ENCODE measurements at places on chromosomes 3 and 15.
A peak's percentile ranks its signal among the peaks of the same experiment; 100 is the strongest.

DNA sequence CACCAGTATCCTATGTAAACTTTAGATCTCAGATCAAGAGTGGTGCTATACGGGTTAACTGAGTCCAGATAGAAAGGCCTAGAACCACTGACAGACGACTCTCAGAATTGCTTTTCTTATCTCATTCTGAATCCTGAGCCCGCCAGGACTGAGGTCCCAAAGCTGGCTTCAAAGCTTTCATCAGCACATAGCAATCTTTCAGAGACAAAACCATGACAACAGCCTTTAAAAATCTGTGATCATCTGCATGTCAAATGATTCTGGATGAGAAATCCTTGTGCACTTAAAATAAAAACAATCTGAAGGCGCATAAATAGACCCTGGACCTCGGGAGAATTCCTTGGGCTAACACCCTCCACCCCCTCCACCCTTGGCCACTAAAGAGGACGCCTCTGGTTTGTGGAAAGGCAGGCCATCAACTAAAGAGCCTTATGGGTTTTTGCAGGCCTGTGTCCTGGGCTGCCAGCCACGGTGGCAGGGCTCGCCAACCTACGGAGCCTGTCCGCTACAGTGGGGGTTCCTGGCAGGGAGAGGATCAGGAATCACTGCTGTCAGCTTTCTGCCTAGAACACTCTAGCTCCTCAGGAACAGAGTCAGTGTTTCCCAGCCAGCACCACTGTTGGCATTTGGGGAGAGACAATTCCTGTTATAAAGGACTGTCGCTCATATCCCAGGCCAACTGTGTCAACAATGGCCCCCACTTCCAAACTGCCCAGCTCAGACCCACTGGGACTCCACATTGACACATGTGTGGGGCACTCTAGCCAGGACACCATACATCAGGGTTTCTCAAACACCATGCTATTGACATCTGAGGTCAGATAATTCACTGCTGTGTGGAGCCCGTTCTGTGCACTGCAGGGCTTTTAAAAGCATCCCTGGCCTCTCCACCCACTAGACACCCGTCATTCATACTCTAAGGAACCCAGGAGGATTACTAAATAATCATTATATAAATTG is 20.2 kb downstream of the TLE3 start:
- DNase-seq: no peak

DNA sequence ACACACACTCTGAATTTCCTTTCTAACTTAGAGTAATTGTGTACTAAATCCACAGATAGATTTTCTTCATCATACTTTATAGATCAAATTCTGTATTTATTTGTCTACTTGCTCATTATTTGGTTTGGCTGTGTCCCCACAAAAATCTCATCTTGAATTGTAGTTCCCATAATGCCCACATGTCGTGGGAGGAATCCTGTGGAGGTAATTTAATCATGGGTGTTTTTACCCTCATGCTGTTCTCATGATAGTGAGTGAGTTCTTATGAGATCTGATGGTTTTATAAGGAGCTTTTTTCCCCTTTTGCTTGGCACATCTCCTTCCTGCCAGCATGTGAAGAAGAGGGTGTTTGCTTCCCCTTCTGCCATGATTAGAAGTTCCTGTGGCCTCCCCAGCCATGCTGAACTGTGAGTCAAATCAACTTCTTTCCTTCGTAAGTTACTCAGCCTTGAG is 198.3 kb upstream of the TGFBR2 start:
- no peak for DNase-seq

DNA sequence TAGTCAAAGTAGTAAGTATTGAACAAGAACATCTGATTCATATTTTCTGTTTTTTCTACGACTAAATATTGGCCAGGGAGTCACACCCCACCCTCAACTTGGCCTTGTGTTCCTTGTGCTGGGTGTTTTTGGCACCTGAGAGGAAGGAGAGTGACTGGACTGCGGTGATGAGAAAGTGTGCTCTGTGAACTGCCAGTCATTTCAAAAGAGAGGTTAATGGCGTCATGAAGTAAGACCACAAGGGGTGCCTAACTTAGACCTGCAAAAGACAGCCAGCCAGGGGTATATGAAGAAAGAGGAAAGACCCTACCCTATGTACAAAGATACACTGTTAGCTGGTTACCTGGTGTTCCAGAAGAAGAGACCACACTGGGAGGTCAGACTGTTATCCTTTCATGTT is 58.4 kb upstream of the COL8A1 start:
- no peak for DNase-seq

GRCh38 chr3:192896208-192896607 is 21.4 kb downstream of the MB21D2 start:
- DNase-seq: no peak

- no peak for DNase-seq
These were observed 50.7 kb downstream of the CLDN11 start for GRCh38 chr3:170469151-170470062.

- peak; percentile 50 for DNase-seq
These were observed 10.2 kb upstream of the SLC6A6 start for GRCh38 chr3:14392231-14392630.

GRCh38 chr3:185653949-185654757 is 68.1 kb downstream of the SENP2 start:
- DNase-seq: no peak

- DNase-seq: peak; percentile 96
These were observed at the start of gene MORF4L1 for GRCh38 chr15:78872155-78872971. Gene MORF4L1, plus strand, starts transcription at chr15:78872890. Its CDS starts 128 bp downstream, at chr15:78873018.

GRCh38 chr3:142481196-142481595 is 33.4 kb upstream of the XRN1 start:
- DNase-seq: no peak

- DNase-seq: no peak
These were observed 20.9 kb upstream of the FSTL1 start for GRCh38 chr3:120471643-120472042.

DNA sequence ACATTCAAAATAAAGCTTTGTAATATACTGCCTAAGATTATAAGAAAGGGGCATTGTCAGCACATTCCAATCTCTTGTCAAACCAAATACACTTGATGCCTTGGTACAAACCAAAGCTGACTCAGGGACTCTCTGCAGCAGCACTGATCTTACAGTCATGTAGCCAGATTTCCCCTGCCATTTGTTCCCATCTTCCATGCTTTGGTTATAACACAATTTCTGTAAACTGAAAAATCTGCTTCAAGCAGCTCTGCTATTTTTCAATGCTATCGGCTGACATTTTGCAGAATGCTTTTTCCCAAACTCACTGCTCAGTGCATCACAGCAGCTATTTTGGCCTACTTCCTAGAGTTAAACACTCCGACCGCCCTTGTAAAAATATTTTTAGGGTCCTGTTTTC is 18.2 kb downstream of the PLOD2 start:
- no peak for DNase-seq

- DNase-seq: no peak
These were observed 53.7 kb downstream of the RGMA start for GRCh38 chr15:93035092-93035915.

DNA sequence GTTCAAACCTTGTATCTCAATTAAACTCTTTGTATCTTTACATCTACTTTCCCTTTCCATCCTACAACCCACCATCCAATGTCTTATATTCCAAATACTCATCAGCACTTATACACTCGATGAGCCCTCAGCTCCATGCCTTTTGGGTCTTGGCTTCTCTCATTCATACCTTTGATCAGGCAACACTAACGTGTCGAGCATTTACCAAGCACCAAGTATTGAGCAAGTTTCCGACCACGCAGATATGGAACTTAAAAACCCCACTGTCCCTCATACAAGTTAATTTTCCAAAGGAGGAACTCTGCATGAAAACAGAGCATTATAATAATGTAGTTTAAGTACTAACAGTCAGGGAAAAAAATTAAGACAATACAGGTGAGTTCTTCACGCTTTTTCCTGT is 102.8 kb downstream of the IL1RAP start:
- DNase-seq: no peak

DNA sequence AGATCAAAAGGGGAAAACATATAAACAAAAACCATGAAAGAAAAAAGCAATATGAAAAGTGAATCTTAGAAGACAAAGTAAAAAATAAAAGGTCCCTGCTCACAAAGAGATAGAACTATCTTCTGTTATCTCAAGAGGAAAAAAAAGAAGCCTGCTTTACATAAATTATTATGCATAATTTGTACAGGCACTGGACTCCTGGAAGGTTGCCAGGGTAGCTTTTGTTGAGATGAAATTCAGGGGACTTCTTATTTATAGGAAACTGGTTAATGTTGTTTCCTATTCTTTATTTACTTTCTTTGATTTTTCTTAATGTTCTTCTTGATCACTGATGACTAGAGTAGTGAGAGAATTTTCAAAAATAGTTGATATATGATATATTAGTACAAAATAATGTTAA is 66.9 kb downstream of the PPM1L start:
- DNase-seq: no peak

DNA sequence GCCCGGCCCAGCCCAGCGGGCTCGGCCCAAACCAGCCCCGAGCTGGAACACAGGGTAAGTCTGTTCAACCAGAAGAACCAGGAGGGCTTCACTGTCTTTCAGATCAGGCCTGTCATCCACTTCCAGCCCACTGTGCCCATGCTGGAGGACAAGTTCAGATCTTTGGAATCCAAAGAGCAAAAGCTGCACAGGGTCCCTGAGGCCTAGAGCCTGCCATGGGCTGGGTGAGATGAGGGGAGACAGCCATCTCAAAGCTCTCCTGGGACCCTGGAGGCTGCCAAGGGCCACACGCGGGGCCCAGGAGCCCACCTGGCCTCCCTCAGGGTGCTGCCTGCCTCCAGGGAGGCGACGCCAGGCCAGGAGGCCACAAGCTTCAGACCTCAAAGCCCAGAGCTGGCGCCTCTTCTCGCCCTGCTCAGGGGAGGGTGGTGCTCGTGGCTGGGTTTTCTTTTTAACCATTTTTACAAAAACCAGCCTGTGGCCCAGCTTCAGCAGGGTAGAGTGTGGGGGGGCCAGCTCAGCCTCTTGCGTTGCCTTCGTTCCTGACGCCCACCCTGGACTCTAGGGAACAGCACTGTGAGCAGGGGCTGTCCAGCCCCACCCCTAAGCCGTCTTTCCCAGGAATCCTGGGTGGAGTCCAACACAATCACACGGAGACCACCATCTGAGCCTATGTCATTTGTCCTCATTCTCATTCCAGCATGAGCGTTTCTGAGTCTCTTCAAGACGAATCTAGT is 107.0 kb downstream of the ETFA start:
- no peak for DNase-seq

DNA sequence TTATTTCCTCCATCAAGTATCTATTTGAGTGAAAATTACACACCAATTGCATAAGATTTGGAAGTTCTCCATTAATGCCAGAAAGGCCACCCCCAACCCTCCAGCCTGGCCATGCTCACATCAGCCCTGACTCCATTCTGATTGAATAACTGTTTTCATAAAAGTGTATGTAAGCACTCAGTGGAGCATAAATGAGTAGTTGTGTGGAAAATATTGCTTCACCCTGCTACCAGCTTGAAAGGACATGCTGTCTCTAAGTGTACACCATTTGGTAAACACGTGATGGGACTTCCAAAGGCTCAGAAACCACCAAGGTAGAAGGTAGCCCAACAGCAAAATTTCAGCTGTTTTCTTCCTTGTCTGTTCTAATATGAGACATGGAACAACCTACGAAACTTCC is 393.8 kb downstream of the ZNF385D start:
- no peak for DNase-seq

GRCh38 chr3:37154668-37155314 is 19.6 kb downstream of the LRRFIP2 start:
- no peak for DNase-seq

GRCh38 chr15:89760303-89761008 is 9.4 kb upstream of the MESP1 start:
- peak; percentile 90 for DNase-seq

- no peak for DNase-seq
These were observed 10.4 kb downstream of the PLA2G4E start for GRCh38 chr15:42010434-42010833.

DNA sequence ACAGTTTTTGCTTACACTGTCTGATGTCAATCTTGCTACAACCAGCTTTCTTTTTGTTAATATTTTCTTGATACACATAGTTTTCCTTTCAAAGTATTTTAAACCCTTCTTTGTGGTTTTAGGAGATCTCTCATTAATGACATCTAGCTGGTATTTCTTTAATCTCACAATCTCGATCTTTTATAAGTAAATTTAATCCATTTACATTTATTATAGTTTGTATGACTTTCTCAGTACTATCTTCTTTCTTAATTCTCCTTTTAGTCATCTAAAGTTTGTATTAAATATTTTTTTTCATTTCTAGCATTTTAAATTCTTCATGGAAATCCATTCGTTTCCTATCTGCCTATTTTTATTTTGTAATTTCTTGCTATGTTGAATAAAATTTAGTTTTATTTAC is 55.4 kb downstream of the MRPL3 start:
- DNase-seq: no peak

- no peak for DNase-seq
These were observed 185.7 kb upstream of the TOPAZ1 start for GRCh38 chr3:44055951-44056350.

DNA sequence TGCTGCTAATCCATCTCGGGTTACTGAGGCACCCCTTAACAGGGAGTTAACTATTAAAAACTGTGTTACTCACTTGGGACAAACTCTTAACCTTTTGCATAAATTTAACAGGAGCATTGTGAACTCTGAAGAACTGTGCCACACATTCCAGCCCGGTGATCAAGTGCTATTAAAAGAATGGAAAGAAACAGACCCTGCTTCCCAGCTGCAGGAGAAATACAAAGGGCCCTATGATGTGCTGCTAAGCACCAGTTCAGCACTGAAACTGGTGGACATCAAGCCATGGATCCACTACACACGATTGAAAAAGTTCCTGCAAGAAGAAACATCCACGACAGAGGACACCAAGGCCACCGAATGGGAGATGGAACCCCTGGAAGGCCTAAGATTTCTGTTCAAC is 114.7 kb upstream of the PLCL2 start:
- no peak for DNase-seq

GRCh38 chr3:151236736-151237135 is 33.7 kb upstream of the GPR171 start:
- no peak for DNase-seq

GRCh38 chr3:187334904-187335303 is 33.3 kb upstream of the RTP4 start:
- no peak for DNase-seq

- no peak for DNase-seq
These were observed 412.1 kb downstream of the TBL1XR1 start for GRCh38 chr3:176785171-176785570.

GRCh38 chr3:24764236-24764915 is 269.7 kb upstream of the THRB start:
- no peak for DNase-seq

GRCh38 chr3:104101736-104102135 is 1265.0 kb upstream of the ALCAM start:
- DNase-seq: no peak

GRCh38 chr15:73858062-73858461 is 15.3 kb upstream of the TBC1D21 start:
- DNase-seq: no peak

GRCh38 chr3:18258492-18258891 is 166.6 kb downstream of the SATB1 start:
- no peak for DNase-seq

GRCh38 chr3:4531478-4532025 is 38.4 kb downstream of the ITPR1 start:
- DNase-seq: no peak

- DNase-seq: no peak
These were observed 146.5 kb upstream of the UBE2E1 start for GRCh38 chr3:23659274-23659673.

Measured in iPS-NIHi11 (cell line).